ENCODE measurements at places on chromosomes 5 and 9.

- no peak for DNase-seq
These were observed 7.1 kb upstream of the AGPAT2 start for GRCh38 chr9:136694163-136694871.

- peak; percentile 24 for DNase-seq
These were observed 8.7 kb upstream of the SLC2A8 start for GRCh38 chr9:127388037-127388855.

- no peak for DNase-seq
These were observed 315.5 kb downstream of the SLIT3 start for GRCh38 chr5:168985454-168985853.

GRCh38 chr5:72231991-72232703 is 87.9 kb downstream of the MRPS27 start:
- DNase-seq = peak; percentile 12

DNA sequence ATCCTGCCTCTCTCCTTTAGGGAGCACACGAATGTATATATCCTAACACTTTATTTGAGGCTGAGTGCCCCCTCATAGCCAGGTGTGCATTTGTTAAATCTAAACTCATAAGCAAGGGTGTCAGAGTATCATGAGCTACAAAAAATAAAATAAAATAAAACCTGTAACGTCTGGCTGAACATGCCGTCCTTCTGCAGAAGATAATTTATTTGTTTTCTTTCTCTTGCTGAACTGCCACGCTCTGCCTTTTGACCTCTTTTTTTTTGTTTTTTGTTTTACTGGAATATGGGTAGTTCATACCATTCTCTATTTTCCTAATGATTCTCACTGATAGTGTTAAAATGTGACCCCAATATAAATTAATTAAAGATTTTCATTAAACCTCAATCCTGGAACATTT is 117.7 kb upstream of the MPDZ start:
- no peak for DNase-seq

DNA sequence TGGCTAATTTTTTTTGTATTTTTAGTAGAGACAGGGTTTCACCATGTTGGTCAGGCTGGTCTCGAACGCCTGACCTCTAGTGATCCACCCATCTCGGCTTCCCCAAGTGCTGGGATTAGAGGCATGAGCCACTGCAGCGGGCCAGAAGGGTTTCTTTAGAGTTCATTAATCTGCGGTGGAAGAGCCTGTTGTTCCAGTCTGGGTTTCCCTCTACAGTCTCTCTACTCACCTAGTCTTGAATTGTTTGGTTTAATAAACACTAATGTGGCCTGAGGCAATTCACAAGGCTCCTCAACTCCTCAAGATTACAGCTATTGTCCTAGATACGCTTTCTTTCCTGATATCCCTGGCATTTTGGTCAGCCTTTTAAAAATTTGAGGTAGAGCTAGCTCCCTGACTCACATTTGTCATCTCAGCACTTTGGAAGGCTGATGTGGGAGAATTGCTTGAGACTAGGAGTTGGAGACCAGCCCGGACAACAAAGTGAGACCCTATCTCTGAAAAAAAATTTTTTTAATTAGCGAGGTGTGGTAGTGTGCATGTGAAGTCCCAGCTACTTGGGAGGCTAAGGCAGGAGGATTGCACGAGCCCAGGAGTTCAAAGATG is 4.6 kb upstream of the SAR1B start:
- no peak for DNase-seq

DNA sequence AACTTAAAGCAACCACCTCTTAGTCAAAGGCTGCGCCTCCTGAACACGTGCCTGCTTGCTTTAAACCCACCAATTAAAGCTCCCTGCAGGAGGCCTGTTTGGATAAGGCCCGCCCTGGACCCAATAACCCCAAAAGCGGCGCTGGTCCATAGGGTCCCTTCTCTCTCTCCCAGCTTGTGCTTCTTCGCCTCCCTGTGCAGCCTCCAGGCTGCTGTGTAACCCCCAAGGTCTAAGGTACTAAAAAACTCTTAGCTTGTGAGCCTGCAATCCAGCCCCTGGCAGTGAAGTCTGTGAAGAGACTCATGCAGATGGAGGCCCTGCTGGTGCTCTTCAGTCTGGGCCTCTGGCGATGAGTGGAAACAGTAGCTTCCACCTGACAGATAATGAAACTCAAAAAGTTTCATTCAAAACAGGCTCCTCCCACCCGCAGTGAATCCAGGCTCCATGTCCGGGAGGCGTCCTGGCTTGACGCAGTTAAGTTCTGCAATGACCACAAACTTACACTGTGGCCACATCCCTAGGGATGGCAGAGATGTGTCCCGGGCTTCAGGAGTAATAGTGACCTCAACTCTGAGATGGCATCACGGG is 97.3 kb downstream of the PRRT1B start:
- DNase-seq = no peak
